Stimulated activated CD8-positive, alpha-beta memory T cell treated with anti-CD3 and anti-CD28 coated beads, Interleukin-2, amount 100 ng/mL, for 1 hour (primary cell): ENCODE measurements at places on chromosomes 7 and 10.

- DNase-seq = peak; percentile 54
Measured at GRCh38 chr7:105388356-105389087, at the start of gene SRPK2. SRPK2 (minus strand) TSS chr7:105388921.

DNA sequence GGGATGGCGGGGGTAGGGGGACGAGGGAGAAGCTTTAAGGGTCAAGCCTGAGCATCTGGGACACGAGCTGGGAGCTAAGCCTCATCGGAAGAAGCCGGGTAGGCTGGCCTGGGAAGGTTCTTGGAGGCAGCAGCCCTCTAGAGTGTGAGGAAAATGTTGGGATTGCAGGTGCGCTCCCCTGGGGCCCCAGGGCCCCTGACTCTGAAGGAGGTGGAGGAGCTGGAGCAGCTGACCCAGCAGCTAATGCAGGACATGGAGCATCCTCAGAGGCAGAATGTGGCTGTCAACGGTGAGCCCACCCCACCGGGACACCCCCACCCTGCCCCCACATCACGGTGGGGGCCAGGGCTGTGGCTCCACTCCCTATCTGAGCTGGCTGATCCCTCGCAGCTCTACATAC lies 6.9 kb downstream of the ZYX start:
- DNase-seq = no peak

- DNase-seq = no peak
Measured at GRCh38 chr10:20817646-20818045, 79.5 kb downstream of the NEBL start.

DNA sequence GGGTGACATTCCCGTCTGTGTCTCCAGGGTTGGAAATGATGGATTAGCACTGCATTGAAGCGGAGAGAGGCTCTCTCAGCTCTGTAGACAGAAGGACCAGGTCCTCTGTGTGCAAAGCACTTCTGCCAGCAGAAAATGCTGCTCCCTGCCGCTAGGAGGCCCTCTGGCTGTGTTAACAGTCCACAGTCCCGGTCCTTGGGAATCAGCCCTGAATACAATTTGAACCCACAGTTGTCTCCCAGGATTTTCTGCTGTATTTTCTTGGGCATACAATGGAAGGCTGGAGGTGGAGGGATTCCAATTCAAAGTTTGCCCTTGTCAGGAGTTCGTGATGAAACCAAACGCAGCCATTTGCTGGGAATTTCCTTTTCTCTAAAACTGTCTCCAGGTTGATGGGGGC lies 205.2 kb downstream of the GLRX3 start:
- DNase-seq = no peak

- DNase-seq = no peak
Measured at GRCh38 chr10:33709008-33709753, 374.7 kb upstream of the NRP1 start.

- no peak for DNase-seq
Measured at GRCh38 chr10:92244796-92245195, 46.1 kb downstream of the CPEB3 start.

DNA sequence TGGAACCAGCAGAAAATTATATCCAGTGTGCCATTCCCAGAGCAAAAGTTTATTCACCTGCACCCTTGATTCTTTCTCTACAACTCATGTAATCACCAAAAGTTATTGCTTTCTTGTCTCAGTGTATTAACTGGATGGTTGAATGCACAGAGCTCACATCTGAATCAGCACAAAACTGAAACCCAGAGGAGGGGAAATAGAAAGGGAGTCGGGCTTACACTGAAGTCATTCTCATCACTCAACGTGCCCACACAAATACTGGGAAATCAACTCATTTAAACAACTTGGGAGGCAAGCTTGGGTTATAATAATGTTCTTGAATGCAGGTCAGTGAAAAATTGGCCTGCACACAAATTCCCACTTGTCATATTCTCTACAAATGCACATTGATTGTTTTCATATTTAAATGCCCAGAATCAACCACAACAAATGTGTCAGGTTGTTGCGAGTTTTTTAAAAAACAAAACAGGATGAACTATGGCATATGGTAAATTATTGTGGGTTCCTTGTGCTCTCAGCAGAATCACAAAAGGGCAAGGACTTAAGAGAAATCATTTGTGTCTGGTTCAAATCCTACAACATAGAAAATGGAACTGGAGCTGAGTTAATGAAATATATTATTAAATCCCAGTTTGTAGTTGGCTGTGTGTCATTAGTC lies 125.9 kb upstream of the NOBOX start:
- DNase-seq = no peak

GRCh38 chr7:2079332-2080059 lies 153.2 kb downstream of the MAD1L1 start:
- no peak for DNase-seq
